ENCODE measurements at places on chromosomes 4 and X.

- no peak for DNase-seq
Observed at GRCh38 chrX:87664381-87664780, 146.8 kb downstream of the KLHL4 start.

- no peak for DNase-seq
Observed at GRCh38 chr4:67051000-67051789, 494.1 kb downstream of the CENPC start.

GRCh38 chrX:125673758-125674157, 354.1 kb downstream of the TEX13C start:
- DNase-seq, result no peak

- no peak for DNase-seq
Observed at GRCh38 chr4:94416335-94416734, 35.4 kb upstream of the PDLIM5 start.

- DNase-seq, result no peak
Observed at GRCh38 chr4:137678796-137679195, 146.5 kb upstream of the PCDH18 start.

DNA sequence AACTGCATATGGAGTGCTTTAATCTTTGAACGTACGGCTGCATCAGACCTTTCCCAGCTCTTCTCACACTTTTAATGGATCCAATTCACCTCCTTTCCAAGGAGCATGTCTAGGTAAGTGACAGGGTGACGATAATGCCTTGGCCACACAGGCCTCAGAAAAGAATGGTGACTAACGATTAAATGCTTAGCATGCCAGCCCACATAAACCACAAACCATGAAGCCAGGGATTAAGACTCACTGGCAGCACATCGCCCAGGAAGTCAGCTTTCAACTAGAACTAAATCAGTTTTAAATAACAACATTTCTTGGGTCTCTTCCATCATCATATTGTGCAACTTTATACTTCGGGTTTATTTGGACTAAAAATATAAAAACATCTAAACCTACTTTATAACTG, 28.7 kb downstream of the INPP4B start:
- no peak for DNase-seq

DNA sequence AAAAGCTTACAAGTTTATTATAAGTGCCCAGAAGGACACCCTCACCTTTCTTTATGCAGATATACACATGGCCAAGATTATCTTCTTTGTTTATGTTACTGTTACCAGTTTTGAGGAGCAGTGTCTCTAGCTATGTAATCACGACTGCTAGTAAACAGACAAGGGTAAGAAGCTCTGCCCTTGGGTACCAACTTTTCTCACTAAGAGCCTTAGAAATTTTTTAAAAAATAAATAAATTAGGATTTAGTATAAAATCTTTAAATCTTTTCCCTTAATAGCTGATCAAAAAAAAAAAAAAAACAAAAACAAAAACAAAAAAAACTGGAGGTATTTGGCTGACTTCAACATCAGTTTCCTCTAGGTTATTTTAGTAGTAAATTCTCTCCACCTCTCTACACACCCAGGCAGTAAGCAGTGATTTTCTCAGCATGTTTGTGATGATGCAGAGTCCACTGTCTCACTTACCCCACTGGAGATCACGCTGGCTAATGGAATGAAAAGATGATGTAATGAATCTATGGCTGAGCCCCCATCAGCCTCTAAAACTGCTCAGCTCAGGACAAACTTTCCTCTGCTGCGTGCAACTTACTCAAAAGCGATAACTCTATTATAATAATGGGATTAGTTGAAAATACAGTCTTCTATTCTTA, 125.9 kb downstream of the FRYL start:
- no peak for DNase-seq

- DNase-seq, result peak; percentile 28
Observed at GRCh38 chr4:98657531-98658286, 702 bp downstream of the TSPAN5 start.

DNA sequence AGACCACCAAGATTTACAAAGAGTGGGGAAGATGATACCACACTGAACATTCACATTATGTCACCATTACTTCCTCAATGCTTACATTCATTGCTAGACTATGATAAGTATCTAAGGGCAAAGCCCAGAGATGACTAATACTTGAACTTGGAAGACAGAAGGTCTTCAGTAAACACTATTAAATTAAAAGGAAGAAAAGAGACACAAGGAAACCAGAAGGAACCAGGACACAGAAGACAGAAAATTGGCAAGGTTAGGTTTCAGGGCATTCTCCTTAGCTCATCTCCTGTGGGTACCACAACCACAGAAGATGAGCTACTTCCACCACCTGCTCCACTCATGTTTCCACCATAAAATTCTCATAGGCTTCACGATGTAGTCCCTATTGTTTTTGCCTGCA, 64.9 kb downstream of the NLGN4X start:
- no peak for DNase-seq

DNA sequence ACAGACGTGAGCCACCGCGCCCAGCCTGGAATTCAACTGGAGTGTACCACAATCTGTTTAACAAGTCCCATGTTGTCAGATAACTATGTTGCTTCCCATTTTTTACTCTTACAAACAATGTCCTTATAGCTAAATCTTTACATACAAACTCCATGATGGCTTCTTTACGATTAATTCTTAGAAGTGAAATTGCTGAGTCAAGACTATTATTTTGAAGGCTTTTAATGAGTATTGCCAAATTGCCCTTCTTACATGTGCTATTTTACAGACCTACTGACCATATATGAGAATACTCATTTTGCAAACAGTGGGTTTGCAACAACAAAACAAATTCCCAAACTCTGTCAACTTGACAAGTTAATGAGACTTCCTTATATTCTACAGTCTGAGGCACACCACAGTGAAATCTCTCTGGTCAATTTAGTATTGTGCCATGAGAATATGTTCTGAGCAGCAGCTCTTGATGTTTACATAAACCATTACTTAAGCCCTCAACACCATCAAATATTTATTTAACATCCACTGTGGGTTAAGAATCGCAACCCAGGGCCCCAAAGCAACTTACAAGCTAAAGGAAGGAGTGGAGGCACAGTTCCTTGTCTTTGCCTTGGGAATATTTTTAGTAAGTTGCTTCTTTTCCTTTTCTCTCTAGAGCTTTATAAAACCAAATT, 128.5 kb downstream of the SPRY1 start:
- no peak for DNase-seq

DNA sequence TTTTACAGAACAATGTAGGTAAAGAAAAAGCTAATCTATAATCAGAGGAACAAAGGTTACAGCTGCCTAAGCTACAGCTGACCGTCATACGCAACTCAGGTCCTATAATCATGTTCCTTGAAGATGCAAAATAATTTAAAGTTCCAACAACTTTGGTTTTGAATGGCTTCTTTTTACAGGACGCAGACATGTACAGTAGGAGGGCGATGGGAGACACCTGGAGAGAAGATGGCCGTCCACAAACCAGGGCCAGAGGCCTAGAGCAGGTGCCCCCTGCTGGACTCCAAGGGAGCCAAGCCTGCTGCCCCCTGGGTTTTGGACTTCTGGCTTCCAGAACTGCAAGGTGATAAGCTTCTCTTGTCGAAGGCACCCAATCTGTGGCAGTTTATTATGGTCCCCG, 10.6 kb downstream of the HGFAC start:
- DNase-seq, result no peak

GRCh38 chrX:37350034-37350365, 836 bp downstream of the PRRG1 start:
- no peak for DNase-seq

DNA sequence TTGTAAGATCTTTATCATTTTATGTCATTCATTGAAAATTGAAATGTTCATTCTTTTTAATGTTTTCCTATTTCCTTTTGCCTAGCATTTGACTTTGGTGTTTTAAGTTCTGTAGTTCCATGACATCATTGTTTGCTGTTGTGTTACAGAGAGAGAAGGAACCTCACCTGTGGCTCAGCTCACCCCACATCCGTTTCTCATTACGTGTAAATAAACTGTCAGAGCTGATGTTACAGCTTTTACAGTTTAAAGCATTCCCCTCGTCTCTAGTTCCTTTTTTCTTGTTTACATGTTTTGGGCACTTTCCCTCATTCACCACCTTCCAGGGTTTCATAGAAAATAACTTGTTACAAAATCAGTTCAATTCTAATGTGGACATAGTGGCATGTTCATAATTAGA, 137.2 kb downstream of the FNIP2 start:
- no peak for DNase-seq

DNA sequence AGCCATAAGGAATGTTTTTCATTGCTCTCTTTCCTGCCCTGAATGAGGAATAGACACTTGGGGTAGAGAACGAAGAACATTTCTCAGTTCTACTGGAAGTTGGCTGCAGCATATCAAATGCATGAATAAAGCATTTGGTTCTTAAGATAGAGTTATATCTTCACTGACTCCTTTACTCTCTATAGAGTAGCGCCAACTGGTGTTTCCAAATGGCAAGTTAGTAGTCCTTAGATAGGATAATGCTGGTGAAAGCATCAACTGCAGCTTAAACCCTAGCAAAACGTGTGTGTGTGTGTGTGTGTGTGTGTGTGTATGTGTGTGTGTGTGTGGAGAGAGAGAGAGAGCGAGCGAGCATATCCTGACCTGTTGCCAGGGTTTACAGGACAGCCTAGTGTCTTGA, 62.2 kb upstream of the FRMPD4 start:
- no peak for DNase-seq

DNA sequence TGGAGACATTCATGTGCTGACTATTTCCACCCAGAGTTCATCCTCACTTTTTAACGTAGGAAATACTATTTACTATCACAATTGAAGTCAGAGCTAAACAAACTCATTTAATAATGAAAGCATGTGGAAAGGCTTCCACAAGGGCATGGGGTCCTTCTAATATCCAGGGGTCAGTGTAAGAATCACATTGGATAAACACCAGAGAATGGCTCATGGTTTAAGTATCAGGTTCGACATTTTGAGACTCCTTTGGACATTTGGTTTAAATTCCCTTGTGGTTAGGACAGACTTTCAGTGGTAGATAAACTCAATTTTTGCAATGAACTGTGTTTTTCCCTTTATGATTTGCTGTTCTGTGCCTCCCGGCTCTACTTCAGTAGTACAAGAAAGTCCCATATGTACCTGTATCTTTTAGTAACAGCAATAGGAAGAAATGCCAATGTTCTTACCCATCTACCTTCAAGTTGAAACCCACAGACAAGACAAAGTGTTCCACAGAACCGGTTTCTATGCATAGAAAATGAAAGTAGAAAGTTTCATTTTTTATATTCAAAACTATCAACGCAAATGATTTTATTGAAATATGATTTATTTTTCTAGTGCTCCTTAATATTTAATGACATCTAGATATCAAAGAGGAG, 589.0 kb upstream of the FAM241A start:
- DNase-seq, result no peak

DNA sequence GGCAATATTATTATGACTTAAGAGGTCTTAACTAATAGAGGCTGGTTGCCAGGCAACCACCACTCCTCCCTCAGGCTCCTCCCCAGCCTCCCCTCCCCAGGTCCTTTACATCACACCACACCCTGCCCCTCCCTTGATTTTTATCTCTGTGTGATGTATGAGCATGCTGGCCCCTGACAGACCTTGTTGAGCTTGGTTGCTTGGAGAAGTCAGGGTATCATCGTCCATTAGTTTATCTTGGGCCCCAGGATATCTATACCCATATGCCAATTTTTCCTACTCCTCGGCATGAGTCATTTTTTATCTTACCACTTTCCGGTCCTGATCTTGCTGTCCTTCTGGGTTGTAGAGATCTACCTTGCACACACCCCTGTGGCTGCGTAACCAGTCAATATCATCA, 2.5 kb downstream of the AKAP4 start:
- DNase-seq, result no peak

DNA sequence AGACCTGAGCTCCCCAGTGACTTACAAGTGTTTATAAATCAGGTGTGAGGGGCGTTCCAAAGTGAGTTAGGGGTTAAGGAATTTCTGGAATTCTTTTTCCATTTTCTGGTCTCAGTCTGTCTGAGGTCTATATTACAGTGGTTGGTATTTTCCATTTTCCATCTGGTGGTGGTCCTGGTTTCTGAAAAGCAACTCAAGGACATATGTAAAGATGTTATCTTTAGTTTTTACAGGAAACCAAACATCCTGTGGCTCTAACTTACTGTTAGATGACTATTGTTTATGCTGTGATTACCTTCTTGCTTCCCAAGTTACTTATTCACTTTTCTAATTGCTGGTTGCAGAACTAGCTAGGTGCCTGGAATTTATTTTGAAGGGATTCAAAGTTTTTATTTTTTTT, 53.5 kb upstream of the IL21 start:
- DNase-seq, result no peak

- DNase-seq, result no peak
Observed at GRCh38 chr4:162115333-162115732, 48.5 kb downstream of the FSTL5 start.

GRCh38 chr4:158778156-158778711, 9.4 kb downstream of the FNIP2 start:
- no peak for DNase-seq

- DNase-seq, result no peak
Observed at GRCh38 chr4:38819569-38819968, 15.0 kb upstream of the TLR1 start.

- no peak for DNase-seq
Observed at GRCh38 chrX:482192-482701, 95.5 kb upstream of the PPP2R3B start.

DNA sequence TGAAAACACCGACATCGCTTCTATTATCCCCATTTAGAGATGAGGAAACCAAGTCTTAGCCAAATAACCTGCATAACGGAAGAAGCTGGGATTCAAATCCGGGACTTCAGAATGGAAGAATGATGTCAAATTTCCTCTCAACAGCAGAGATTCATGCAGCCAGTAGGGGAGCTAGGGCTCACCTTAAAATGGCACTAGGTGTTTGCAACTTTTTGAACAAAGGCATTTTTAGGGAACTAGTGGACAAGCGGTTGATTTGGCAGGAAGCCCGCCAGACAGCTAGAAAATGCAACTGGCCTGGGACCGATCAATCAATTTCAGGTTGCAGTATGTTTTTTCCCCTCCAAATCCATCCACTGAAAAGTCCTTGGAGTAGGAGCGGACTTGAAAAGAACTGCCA, 224.2 kb downstream of the PTTG2 start:
- no peak for DNase-seq

DNA sequence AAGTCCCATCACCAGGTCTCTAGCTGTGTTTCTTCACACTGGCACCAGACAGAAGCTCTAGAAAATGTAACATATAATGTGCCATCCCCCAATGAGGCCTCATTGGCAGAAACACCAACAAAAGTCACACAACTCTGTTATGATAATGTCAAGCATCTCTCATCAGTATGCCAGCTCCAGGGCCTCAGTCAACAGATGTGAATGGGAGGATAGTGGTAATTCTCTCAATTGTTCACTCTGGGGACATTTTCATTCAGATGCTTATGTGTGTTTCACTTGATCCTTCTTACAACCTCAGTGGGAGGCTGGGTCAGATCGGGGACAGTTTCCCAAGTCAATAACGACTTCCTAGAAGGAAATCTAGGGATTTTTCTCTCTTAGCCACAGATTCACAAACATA, 57.5 kb upstream of the SCOC start:
- no peak for DNase-seq

GRCh38 chr4:122787940-122788339, 38.7 kb upstream of the FGF2 start:
- no peak for DNase-seq

- DNase-seq, result no peak
Observed at GRCh38 chrX:124238268-124238667, 94.2 kb upstream of the TEX13D start.

- DNase-seq, result no peak
Observed at GRCh38 chr4:48439988-48440387, 43.2 kb upstream of the SLC10A4 start.
